ENCODE measurements at places on chromosomes 2 and 18.

GRCh38 chr2:189362283-189362682, 79.0 kb upstream of the WDR75 start:
- no peak for DNase-seq

DNA sequence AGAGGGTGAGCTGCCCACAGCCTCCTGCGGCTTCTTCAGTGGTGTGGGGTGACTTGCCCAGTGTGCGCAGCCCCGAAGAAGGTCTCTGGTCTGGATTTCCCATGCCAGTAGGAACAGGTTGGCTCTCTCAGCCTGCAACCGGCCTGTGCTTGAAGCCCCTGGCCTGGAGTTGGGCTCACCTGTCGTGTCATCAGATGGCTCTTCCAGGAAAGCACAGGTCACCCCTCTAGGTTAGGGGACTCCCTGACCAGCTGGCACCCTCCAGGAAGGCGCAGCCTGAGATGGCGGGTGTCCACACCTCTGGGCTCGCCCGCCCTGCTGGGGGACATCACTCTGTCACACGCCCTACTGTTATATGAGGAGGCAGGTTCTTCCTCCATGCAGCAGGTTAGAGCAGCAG, 179.8 kb downstream of the SEPTIN10 start:
- DNase-seq = no peak

- no peak for DNase-seq
These were observed 114.5 kb downstream of the GYPC start for GRCh38 chr2:126770466-126770865.

DNA sequence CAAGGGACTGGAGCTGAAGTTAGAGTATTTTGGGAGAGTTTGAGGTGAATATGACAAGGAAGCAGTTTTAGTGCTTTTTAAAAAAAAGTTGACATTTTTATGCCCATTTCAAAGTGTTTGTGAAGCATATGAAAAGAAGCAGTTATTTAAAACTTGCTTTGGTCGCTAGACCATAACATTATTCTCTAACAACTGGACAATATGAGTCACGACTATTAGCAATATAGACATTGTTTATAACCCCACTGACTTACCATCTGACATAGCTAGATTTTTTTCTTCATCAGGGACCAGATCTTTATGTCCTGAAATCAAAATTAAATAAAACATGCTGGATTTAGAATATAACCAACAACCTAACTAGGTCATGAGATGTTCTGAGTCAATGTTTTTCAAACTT, 22.6 kb upstream of the DYTN start:
- DNase-seq = no peak

GRCh38 chr2:74383254-74383653, 3.1 kb upstream of the DCTN1 start:
- DNase-seq = no peak

DNA sequence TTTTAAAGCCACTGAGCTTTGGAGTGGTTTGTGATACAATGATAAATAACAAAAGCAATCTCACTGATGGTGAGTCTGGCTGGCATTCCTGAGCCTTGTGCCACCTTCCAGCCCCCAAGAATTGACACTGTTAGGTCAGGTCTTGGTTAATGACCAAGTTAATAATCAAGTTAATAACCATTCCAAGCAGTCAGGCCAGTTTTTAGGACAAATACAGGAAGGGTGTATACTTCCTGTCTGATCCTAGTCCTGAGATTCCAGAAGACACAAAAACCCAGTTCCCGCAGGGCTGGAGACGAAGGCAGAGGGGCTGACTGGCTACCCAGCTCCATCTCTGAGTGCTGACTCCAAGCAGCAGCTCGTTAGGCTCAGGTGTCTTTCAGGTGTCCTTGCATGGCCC, 74.6 kb upstream of the LAPTM4A start:
- DNase-seq = no peak

GRCh38 chr2:25453199-25453905, 111.6 kb upstream of the DNMT3A start:
- DNase-seq = no peak

All from central memory CD8-positive, alpha-beta T cell (primary cell).